ENCODE measurements at places on chromosomes 7 and 10.

GRCh38 chr7:130648580-130648979 lies 20.0 kb downstream of the COPG2 start:
- no peak for DNase-seq

DNA sequence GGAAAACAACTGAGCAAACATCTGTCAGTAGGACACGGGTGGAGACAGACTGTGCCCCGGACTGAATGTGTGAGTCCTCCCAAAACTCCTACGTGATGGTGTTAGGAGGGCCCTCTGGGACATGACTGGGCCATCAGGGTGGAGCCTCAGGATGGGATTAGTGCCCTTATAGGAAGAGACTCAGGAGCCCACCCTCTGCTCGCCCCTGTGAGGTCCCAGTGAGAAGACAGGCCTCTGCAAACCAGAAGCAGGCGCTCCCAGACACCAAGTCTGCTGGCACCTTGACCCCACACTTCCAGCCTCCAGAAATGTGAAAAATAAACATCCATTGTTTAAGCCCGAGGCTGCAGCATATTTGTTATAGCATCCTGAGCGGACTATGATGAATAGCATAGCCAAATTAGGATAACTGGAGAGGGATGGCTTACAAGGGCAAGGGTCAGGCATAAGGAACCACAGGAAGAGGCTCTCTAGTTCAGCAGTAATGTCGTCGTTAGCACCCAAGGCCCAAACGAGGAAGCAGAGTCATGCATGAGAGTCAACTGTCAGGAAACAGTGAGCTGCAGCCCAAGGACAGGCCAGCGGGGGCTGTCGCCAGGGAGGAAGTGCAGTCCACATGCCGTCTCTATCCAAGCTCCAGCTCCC lies 50.6 kb downstream of the PTPRN2 start:
- DNase-seq: no peak

DNA sequence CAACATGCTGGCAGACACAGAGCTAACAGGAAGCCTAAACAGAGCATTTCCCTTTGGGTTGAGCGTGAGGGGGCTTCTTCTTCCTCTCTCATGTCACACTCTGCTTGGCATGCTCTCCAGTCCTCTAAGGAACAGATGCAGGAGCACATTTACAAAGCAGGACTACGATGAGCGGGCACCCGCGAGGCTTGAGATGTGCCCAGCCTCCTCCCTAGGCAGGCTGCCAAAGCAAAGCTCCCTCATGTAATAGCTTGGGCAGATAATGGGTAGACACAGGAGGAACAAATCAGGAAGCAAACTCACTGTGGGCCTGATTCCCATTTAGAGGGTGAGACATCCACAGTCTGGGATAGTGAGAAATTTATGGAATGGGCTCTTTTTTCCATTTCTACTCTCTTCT lies 519.1 kb downstream of the NRG3 start:
- no peak for DNase-seq

DNA sequence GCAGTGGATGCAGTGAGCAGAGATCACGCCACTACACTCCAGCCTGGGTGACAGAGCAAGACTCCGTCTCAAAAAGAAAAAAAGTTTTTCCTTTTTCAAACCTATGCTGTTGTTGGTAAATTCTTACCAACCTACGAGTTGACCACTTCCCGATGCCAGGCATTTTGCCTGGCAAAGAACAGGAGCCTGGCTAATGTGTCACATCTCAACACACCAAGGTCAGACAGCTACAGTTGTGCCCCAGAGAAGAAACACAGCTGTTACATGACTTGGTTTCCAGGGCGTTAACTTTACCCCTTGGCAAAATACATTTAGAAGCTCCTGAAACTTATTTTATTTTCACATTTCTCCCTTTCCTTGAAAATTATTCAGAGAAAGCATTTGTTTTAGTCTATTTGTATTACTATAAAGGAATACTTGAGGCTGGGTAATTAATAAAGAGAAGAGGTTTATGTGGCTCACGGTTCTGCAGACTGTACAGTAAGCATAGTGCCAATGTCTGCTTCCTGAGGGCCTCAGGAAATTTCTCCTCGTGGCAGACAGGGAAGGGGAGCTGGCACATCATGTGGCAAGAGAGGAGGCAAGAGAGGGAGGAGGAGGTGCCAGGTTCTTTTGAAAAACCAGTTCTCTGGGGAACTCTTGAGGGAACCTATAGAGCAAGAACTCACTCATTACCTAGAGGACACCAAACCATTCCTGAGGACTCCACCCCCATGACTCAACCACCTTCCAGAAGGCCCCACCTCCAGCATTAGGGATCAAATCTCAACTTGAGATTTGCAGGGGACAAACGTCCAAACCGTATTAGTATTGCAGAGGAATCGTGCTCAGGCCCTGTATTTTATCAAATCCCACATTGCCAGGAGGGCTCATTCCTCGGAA lies 83.3 kb downstream of the PAXIP1 start:
- no peak for DNase-seq

DNA sequence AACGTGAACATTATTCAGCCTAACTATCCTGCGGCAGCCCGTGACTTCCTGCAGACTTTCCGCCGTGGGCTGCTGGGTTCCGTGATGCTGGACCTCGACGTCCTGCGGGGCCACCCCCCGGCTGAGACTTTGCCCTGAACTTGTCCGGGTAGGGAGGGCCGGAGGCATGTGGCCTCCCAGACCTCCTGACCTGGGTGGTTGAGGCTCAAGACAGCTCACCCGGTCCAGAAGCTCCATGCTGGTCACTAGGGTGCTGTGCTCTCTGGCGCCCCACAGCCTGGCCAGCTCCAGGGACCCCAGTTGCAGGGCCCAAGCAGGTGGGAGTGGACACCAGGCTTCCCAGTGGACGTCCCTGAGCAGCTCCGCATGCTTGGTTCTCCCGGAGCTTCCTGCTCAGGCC lies 4.4 kb downstream of the SPRN start:
- no peak for DNase-seq

DNA sequence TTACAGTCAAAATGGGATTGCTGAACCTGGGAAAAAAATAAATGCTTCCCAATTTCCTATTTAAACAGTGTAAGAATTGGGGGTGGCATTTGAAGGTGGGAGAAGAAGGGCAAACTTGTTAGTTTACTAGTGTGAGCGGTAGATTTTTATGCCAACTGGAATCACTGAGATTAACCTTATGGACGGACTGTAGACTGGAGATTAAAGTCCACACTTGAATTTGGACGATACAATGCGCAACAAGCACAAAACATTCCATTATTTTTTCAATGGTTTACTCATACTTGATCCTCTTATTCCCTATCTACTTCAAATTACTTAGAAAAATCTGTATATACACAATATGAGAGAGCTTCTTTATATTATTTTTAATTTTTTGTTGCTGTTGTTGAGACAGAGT lies 269.6 kb upstream of the KLF14 start:
- no peak for DNase-seq

DNA sequence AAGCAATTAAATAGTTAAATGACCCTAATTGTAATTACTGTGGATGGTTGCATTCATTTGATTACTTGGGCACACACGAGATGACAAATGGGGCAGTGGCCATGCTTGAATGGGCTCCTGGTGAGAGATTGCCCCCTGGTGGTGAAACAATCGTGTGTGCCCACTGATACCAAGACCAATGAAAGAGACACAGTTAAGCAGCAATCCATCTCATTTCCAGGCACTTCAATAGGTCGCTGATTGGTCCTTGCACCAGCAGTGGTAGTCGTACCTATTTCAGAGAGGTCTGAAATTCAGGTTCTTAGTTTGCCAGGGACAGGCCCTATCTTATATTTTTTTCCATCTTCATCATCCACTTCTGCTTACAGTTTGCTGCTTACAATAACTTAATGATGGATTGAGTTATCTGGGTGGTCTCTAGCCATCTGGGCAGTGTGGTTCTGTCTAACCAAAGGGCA lies 8.3 kb downstream of the PCBD1 start:
- DNase-seq: peak; percentile 78

- DNase-seq: no peak
Observed at GRCh38 chr7:73967832-73968290, 60.1 kb upstream of the ELN start.

DNA sequence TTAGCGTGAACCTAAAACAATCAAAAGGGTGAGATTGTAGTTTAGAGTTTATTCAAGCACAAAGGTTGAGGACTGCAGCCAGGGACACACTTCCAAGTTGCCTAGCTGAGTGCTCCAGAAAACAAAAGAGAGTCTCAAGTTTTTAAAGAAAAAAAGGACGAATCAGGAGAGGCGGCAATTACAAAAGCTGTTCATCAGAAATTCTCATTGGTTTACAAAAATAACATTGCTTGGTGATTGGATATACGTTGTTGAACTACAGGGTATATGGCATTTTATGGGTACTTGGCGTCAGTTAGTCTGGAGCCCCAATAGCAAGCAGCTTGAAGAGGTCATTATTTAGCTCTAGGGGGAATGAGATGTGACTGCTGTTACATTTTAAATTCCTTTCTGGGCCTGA lies 11.5 kb downstream of the ZNF438 start:
- DNase-seq: no peak

- peak; percentile 45 for DNase-seq
Observed at GRCh38 chr10:45235798-45236220, 79.6 kb downstream of the OR13A1 start.

DNA sequence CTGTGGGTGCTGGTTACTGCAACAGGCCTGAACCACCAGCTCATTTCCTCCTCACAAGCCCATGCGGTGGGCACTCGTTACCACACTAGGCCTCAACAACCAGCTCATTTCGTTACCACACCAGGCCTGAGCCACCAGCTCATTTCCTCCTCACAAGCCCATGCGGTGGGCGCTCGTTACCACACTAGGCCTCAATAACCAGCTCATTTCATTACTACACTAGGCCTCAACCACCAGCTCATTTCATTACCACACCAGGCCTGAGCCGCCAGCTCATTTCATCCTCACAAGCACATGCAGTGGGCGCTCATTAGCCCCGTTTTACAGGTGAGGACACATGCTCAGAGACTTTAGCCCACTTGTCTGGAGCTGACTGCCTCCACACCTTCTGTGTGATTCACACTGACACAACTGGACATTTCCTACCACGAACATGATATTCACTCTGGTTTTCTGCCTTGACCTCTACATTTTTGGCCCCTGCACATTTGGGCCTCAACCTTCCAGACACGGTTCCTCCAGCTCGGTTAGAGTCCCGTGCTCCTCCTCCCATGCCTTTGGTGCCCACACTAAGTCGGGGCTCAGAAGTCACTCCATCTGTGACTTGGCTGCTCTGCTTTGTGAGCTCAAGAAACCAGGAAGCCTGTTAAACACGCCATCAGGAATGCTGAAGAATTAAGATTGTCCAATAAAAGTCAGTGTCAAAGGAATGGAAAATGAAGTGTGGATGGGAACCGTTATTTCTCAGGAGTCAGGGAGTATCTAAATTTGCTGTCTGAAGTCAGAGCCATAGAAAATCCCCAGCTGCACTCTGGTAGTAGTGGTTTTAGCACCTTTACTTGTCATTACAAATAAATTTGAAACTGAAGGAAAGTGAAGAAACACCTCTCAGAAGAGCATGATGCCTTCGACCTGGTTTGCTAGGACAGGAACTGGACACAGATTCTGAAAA lies 55.8 kb upstream of the LANCL2 start:
- no peak for DNase-seq

DNA sequence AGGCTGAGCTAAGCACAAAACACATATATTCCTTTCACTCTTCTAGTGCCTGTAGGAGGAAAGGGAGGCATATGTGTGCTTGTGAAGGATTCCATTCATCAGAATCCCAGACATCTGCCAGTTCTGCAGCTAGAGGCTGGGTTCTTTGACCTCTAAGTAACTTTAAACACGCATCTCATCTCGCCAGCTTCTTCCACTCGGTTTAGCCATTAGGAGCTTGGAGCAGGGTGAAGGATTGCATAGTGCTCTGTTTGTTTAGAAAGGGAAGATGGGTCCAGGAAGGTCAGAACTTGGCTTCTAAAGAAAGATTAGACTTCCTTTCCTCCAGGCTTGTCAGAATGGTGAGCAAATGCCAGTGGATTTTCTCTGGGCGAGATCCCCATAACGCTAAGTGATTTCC lies 43.6 kb downstream of the HK1 start:
- DNase-seq: no peak

DNA sequence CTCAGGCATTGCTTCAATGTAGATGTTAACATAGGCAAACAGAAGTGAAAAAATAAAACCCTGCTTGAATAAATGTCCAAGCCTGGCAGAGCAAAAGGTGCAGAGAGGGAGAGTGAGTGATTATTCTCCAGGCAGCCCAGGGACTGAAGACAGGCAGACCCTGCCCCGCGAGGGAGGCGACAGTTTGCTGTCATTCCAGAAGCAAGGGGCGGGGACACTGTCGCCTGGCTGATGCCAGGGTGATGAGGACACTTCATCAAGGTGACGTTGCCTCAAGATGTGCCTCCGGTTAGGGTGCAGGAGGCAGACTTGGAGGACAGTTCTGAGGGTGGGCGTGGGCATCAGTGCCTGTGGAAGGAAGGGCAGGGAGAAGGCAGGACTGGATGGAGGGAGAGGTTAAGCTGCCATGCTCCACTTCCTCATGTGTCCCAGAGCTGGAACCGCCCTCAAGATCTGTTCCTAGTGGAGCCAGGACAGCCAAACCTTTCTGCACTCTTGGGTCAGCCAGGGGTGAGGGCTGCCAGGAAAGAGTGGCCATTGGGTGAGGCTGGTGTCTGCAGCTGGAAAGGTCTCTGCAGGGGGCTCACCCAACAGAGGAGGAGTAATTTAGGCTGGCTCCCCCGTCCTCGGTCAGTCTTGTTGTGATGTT lies 560.5 kb upstream of the MKI67 start:
- no peak for DNase-seq

- DNase-seq: peak; percentile 35
Observed at GRCh38 chr7:66140924-66141323, 26.3 kb downstream of the CRCP start.

- DNase-seq: no peak
Observed at GRCh38 chr10:52197098-52197497, 117.0 kb upstream of the DKK1 start.

GRCh38 chr7:118372530-118372929 lies 148.0 kb downstream of the ANKRD7 start:
- DNase-seq: no peak

GRCh38 chr10:103058034-103058433 lies 135.0 kb downstream of the NT5C2 start:
- no peak for DNase-seq

DNA sequence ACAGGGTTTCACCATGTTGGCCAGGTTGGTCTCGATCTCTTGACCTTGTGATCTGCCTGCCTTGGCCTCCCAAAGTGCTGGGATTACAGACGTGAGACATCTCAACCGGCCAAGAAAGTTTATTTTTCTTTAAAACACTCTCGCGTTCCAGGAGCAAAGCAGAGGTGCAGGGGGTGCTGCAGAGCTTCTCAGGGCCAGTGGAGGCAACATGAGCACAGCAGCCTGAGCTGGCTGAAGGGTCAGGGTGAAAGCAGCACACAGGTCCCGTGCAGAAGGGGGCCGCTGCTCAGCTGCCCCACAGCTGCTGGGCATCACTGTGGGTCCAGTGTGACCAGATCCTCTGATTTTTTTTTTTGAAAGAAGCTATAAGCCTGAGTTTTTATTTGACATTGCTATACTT lies 46.1 kb downstream of the EPHB4 start:
- no peak for DNase-seq

GRCh38 chr10:48800007-48800675 lies 115.5 kb downstream of the WDFY4 start:
- DNase-seq: no peak

- no peak for DNase-seq
Observed at GRCh38 chr10:96959733-96960132, 127.6 kb downstream of the LCOR start.

- DNase-seq: no peak
Observed at GRCh38 chr7:47677664-47678063, 95.8 kb upstream of the TNS3 start.

GRCh38 chr10:130871406-130871805 lies 440.1 kb downstream of the TCERG1L start:
- DNase-seq: no peak

Measured in T47D (cell line).